ENCODE measurements at places on chromosomes 5 and 9.
A peak's percentile ranks its signal among the peaks of the same experiment; 100 is the strongest.

- DNase-seq, result no peak
Measured at GRCh38 chr5:33565324-33565723, 124.6 kb downstream of the TARS1 start.

GRCh38 chr9:30932226-30932625, 1452.2 kb upstream of the ACO1 start:
- no peak for DNase-seq

- no peak for DNase-seq
Measured at GRCh38 chr5:113205807-113206206, 229.0 kb downstream of the TSSK1B start.

GRCh38 chr5:4544049-4544670, 596.0 kb upstream of the ADAMTS16 start:
- no peak for DNase-seq

DNA sequence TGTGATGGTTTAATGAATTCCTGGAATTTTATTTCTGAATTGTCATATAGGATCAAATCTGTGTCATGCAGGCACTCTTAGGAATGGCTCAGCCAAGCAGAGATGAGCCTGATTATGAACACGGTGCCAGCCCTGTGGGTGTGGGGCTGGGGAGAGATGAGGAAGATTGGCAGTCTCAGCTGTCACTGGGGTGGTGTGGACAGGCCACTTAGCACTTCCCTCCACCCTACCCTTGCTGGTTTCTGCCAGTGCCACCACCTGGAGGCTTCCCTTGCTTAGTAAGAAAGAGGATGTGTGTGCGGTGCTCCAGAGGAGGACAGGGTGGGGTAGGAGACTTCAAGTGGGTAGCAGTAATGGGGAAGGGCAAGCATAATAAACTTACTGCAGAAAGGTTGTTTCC, 226.6 kb downstream of the CD180 start:
- DNase-seq, result no peak

DNA sequence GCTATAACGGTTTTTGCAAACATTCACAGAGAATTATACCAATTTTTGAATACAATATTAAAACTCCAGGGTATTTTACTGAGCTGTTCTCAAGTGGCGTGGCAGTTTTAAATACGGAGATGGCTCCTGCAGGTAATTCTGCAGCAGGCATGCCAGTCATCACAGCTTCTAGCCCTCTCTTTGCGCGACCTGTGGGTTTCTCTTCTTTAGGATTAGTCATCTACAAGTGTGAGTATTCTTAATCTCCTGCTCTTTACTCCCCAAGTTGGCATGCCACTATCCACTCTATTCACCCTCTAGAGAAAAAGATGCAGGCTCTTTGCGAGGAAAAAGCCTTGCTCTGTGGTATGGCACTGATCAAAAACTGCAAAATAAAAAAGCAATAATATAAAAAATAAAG, 43.9 kb downstream of the ANKRD31 start:
- DNase-seq, result no peak

- no peak for DNase-seq
Measured at GRCh38 chr9:20604562-20604961, 17.7 kb downstream of the MLLT3 start.

DNA sequence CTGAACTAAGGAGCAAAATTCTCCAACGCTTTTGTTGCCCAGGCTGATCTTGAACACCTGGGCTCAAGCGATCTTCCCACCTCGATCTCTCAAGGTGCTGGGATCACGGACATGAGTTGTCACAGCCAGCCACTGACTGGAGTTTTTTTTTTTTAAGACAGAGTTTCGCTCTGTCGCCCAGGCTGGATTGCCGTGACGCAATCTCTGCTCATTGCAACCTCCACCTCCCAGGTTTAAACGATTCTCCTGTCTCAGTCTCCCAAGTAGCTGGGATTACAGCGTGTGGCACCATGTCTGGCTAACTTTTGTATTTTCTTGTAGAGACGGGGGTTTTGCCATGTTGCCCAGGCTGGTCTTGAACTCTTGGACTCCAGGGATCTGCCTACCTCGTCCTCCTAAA, 58.2 kb downstream of the EHMT1 start:
- DNase-seq, result no peak

- no peak for DNase-seq
Measured at GRCh38 chr9:121870271-121870670, 218.8 kb downstream of the DAB2IP start.

- DNase-seq, result no peak
Measured at GRCh38 chr5:162190-162564, 29.1 kb upstream of the LRRC14B start.

DNA sequence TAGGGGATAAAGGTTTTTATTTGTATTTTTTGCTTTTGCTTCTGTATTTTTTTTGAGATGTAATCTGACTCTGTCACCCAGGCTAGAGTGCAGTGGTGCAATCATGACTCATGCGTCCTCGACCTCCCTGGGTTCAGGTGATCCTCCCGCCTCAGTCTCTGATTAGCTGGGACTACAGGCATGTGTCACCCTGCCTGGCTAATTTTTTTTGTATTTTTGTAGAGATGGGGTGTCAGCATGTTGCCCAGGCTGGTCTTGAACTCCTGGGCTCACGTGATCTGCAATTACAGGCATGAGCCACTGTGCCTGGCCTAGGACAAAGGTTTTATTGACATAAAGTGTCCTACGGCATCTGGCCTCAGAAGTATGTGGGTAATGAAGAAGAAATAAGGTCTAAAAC, 297.1 kb upstream of the C9orf72 start:
- no peak for DNase-seq

DNA sequence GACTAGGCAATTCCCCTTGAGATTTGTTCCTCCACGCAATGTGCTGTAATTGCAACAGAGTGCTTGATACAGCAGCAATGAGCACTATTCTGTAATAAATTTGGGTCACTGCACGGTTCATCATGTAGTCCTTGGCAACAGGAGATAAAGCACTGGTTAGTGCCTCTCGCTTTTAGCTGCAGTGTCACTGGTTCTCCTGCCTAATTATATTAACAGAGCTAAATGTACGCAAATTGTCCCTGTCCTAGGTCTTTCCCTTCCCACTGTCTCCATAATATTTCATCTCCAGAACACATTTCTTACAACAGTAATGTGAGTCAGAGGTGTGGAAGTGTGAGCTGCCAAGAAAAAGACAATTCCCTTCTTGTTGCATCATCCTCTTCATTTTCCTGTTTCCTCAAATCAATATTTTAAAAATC, 553.1 kb downstream of the ZNF608 start:
- no peak for DNase-seq

- peak; percentile 4 for DNase-seq
Measured at GRCh38 chr5:179699616-179700237, 960 bp downstream of the CANX start.

GRCh38 chr9:86756576-86757381, 190.5 kb downstream of the GAS1 start:
- no peak for DNase-seq

- no peak for DNase-seq
Measured at GRCh38 chr5:156497804-156498208, 170.8 kb downstream of the SGCD start.

- no peak for DNase-seq
Measured at GRCh38 chr5:89473196-89473595, 590.2 kb upstream of the MEF2C start.

- no peak for DNase-seq
Measured at GRCh38 chr9:126173929-126174328, 152.7 kb upstream of the MVB12B start.

- DNase-seq, result no peak
Measured at GRCh38 chr9:124860582-124861341, 995 bp downstream of the RPL35 start.

DNA sequence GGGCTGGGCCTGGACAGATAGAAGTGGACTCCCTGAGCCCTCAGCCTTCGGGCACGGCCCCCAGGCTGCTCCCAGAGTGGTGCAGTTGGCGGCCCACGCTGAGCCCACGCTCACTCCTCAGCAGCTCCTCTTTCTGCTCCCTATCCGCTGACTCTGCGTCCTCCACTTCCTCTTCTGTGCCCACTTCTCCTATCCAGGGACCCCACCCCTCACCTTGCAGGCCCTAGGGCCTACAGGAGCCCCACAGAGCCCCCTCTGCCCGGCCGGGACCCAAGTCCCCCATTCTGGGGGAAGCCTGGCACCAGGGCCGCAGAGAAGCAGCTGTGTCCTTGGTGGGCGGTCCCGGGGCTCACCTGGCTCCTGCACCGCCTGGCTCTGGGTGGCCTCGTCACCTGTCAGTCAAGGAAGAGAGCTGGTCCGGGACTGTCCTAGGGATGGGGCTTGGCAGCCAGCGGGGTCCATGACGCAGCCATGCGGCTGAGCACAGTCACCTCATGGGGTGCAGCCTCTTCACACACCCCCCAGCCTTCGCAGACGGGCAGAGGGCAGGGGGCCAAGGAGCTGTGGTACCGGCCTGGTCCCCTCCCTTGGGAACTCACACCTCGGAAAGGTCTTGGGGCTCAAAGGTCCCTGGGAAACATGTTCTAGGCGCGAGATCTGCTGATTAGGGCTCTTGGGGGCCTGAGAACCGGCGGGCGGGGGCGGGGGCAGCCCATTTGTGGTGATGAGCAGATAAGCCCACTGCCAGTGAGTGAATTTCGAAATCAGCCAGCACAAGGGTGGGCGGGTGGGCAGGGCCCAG, 5.4 kb upstream of the NRARP start:
- no peak for DNase-seq

- DNase-seq, result peak; percentile 6
Measured at GRCh38 chr9:114155263-114155994, at the start of gene COL27A1. Gene COL27A1, plus strand, starts transcription at chr9:114155537. Its CDS starts 414 bp downstream, at chr9:114155951.

GRCh38 chr5:18882154-18882553, 1105.8 kb downstream of the CDH18 start:
- no peak for DNase-seq

- DNase-seq, result peak; percentile 54
Measured at GRCh38 chr9:132006677-132007370, 72.8 kb downstream of the MED27 start.

DNA sequence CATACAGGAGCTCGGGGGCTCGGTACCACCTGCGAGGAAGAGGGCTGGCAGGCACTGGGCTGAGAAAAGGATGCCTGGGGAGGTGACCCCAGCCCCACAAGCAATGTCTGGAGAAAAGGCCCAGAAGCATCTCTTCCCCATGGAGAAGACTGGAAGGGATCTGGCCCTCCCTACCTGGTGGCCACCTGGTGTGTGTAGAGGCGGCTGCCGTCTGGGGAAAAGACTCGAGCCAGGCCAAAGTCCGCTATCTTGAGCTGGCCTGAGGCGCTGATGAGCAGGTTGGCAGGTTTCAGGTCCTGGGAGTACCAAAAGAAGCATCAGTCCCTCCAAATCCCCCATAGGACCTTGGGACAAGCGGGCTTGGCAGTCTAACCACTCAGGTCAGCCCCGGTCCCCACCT, 3.7 kb downstream of the CDK20 start:
- no peak for DNase-seq

GRCh38 chr5:68740226-68740910, 353.4 kb upstream of the SLC30A5 start:
- DNase-seq, result no peak

- DNase-seq, result no peak
Measured at GRCh38 chr9:136975644-136976043, 1.7 kb upstream of the PTGDS start.

DNA sequence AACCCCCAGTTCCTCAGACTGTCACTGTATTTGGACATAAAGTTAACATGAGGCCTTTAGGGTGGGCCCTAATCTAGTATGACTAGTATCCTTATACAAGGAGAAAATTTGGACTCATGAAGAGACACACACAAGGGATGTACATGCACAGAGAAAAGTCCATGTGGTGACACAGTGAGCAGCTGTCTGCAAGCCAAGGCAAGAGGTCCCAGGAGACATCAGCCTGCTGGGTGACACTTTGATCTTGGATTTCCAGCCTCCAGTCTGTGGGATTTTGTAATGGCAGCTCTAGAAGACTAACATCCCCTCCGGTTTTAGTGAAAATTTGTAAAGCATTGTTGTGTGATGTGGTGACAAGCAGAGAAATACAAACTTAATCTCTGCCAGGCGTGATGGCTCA, 66.1 kb downstream of the RAI14 start:
- DNase-seq, result no peak

DNA sequence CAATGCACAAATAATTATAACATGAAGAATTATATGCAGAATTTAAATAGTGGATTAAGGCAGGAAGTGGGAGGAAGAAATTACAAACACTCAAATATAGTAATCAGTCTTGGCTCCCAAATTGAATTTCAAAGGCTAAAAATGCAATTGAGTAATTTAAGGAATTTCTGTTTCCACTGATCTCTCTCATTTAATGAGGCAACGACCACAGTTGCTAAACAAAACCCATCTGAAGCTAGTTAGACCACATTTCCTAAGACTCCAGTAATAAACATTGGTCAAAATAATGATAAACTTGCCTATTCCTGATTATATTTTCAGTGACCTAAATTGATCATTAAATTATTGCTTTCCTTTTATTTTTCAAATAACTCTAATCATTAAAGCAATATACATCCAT, 174.3 kb upstream of the GRIN3A start:
- DNase-seq, result no peak

DNA sequence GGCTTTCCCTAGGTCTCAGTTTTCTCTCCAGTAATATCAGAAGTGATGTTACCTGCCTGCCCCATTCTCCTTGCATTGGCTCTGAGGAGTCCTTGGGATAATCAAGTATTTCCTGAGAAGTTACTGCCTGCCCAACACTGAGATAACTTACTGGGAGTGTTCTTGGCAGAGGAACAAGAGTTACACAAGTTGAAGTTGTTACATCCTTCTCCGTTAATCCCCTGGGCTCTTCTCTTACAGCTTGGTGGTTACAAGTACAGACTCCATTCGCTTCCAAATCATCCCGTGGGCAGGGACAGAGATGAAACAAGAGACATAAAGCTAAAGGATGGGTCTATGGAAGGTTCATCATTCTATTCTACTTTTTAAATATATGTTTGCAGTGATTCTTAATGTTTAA, 74.1 kb upstream of the SAP30L start:
- no peak for DNase-seq

DNA sequence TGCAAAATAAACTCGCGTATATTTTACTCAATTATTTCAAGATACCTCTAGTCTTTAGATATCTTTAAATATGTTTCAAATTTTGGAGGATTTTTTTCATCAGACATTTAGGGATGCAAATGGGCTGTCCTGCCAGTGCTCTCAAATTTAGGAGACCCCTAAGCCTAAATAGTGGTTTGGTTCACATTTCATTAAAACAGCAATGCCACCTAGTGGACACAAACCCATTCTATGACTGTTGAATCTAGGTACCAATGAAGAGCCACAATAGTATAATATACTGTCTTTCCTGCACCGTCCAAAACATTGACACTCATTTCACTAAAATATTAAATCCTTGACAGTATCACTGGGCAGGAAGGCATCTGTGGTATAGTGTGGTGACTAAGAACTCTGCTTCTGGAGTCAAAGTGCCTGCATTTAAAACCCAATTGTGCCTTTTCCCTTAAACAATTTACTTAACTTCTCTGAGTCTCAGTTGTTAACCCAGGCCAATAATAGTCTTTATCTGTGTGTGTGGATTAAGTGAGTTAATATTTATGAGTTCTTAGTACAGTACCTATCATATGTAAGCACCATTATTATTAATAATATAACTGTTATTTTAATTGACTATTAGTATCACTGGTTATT, 148.0 kb downstream of the RORB start:
- no peak for DNase-seq

GRCh38 chr9:84151640-84152039, 171.0 kb downstream of the RMI1 start:
- DNase-seq, result peak; percentile 88

GRCh38 chr9:95099321-95100070, 218.0 kb downstream of the FANCC start:
- DNase-seq, result no peak

All from NCI-H146 (cell line).